ENCODE measurements at places on chromosomes 16 and 17.

GRCh38 chr16:69378036-69378435 is 7.8 kb downstream of the TERF2 start:
- no peak for DNase-seq

DNA sequence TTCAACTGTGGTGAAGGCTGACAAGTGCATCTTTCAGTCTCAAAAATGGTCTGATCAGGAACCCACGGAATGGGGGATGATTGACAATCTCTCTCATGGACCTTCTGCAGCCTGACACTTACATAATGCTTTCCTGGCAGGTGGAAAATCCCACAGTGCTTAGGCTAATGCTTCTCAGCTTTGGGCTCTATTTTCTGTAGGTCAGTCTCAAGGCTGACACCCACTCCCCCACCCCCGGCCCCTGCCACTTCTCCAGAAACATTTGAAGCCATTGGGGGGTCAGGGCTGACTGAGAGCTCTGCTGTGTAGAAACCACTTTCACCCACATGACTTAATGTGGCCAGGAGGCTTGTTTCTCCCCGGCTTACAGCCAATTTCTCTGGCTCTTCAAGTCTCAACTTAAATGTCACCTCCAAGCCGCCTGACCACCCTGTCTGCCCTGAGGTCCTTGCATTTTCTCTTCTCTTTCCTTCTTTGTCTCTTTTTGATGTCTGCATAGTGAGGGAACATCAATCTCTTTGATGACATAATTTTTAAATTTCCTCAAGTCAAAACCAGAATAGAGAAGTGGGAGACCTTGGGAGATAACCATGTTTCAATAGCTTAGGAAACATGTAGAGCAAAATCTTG is 16.7 kb upstream of the IRF8 start:
- DNase-seq = no peak

DNA sequence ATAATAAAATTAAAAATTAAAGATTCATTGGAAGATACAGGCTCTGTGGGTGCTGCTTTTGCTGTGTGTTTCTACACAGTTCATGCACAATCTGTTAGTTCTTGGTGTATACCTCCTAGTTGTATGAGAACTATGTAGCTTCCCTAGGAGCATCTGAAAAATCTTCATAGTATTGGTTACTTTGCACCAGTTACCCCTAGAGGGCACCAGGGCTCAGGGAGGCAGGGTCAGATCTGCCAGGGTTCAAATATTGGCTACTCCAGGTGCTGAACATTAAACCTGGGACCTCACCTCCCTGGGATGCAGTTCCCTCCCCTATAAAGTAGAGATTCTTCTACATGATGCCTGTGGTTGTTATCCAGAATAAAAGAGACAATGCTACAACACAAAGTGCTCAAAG is 583.0 kb upstream of the CDH11 start:
- DNase-seq = no peak

GRCh38 chr17:43736389-43736788 is 22.2 kb downstream of the SOST start:
- no peak for DNase-seq

DNA sequence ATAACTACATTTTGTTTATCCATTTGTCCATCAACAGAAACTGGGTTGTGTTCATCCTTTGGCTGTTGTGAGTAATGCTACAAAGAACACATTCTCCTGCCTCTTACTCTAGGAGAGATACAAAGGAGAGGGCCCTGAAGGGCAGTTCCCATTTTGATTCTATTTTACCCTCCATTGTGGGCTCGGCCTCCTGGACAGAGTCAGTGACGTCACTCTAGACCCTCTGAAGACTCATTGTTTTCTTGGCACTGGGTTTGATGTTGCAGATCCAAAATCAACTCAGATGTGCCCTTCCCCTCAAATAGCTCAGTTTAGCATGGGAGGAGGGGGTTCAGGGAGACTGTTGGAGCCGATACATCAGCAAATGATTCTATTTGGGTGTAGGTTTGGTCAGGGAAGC is 280.9 kb downstream of the UTP18 start:
- DNase-seq = no peak

DNA sequence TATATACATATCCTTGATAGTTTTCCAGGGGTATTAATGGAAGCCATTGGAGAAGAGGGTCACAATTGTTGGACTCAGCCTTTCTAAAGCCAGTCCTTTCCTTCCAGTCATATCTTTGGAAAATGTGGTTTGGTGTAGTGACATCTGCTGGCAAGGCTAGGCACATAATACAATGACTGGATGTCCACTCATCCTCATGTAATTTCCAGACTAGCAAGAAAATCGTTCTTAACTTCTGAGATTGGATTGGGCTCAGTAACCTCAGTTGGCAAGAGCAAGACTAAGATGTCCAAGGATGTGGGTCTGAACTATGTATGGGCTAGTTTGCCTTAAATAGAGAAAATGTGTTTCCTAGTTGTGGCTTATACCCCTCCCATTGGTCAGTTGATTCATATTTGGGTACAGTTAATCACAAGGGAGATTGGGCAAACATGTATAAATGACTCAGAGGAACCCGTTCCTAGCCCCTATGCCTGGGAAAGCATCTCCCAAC is 8.7 kb upstream of the KAT7 start:
- no peak for DNase-seq

DNA sequence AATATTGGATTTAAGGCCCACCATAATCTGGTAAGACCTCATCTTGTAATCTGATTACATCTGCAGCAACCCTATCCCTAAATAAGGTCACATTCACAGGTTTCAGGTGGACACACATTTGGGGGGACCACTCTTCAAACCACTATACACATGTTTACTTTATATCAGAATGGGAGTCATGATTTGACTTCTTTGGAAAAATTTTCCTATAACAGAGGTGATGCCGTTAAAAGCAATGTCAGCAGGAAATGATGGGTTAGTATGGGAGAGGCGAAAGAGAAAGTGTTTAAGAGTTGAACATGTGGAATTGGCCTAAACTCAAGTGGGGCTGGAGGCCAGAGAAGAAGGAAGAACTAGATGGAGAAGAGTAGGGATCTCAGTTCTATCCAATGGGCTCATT is 281.7 kb upstream of the ERCC4 start:
- DNase-seq = no peak

GRCh38 chr17:28879886-28880571 is 17.5 kb downstream of the FLOT2 start:
- no peak for DNase-seq

GRCh38 chr17:80474231-80474960 is 2.0 kb downstream of the NPTX1 start:
- DNase-seq = no peak

GRCh38 chr17:75011401-75012095 is 922 bp upstream of the MRPL58 start:
- DNase-seq = no peak

DNA sequence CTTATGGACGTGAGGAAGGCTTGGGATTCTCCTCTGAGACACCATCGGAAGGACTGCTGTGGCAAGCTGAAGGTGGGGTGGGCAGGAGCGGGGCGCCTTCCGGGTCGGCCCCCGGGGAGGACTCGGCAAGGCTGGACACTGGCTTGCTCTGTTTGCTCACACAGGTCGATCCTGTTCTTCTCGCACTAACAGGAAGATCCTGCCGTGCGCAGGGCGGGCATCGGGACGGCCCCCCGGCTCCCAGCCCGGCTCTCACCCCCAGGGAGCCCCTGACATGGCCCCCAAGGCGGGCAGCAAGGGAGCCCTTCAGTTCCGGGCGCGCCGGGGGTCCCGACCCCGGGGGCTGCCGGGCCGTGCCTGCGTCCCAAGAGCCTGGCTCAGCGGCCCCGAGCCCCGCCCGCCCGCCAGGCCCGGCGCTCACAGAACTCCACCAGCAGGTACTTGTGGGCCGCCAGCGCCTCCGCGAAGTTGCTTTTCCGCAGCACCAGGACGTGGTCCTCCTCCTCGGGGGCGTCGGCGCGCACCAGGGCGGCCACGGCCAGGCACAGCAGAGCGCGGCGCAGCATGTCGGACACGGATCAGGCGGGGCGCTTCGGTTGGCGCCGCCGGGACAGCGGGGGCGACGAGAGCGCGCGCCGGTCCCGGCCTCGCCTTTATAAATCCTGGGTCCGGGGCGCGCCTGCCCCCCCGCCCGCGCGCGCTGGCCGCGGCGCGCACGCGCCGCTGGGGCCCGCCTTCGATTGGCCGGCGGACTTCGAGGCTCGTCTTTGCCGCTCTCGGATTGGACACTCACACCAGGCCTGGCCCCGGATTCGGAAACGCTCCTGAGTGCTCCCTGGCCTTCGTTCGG is at the start of gene P4HB:
Gene P4HB (minus strand): TSS at position 630 of the 850 bp plus-strand sequence. CDS start 64 bp downstream, at position 566.
- DNase-seq = no peak

DNA sequence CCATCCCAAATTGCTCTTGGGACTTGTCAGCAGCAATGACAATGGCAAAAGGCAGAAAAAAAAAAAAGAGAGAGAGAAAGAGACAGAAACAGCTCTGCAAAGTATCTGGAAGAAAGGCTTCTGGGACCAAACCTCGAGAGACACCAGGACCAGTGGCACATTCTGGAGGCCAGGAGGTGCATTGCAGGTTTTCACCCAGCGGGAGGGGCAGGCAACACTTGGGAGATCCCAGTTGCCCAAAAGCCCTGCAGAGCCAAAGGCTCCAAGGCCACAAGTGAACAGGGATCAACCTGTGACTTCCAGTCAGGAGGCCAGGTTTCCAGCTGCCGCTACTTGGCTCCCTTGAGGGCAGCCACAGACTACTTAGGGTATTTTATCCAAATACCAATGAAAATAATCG is 110.8 kb upstream of the CDH5 start:
- DNase-seq = no peak

DNA sequence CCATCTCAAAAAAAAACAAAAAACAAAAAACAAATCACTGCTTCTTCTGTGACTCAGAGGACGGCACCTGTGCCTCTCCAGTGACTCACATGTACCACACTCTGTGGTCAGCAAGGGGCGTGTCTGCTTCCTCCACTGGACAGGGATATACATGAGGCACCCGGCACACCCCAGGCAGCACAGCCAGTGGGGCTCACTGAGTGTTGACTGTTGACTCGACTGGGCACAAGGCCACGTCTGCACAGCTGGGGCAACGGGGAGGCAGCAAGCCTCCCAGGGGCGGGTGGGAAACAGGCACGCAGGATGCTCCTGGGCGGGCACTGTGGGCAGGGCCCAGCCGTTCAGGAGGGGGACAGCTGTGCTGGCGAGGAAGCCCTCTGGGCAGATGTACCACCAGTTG is 64.1 kb downstream of the TIMM22 start:
- DNase-seq = no peak

- DNase-seq = no peak
These were observed 217.8 kb downstream of the ZFHX3 start for GRCh38 chr16:72829846-72830775.

GRCh38 chr17:81684442-81684911 is 666 bp downstream of the HGS start:
- no peak for DNase-seq

GRCh38 chr16:89178453-89179147 is 7.1 kb downstream of the CDH15 start:
- no peak for DNase-seq

- no peak for DNase-seq
These were observed 22.8 kb downstream of the ITGB3 start for GRCh38 chr17:47276444-47276843.

DNA sequence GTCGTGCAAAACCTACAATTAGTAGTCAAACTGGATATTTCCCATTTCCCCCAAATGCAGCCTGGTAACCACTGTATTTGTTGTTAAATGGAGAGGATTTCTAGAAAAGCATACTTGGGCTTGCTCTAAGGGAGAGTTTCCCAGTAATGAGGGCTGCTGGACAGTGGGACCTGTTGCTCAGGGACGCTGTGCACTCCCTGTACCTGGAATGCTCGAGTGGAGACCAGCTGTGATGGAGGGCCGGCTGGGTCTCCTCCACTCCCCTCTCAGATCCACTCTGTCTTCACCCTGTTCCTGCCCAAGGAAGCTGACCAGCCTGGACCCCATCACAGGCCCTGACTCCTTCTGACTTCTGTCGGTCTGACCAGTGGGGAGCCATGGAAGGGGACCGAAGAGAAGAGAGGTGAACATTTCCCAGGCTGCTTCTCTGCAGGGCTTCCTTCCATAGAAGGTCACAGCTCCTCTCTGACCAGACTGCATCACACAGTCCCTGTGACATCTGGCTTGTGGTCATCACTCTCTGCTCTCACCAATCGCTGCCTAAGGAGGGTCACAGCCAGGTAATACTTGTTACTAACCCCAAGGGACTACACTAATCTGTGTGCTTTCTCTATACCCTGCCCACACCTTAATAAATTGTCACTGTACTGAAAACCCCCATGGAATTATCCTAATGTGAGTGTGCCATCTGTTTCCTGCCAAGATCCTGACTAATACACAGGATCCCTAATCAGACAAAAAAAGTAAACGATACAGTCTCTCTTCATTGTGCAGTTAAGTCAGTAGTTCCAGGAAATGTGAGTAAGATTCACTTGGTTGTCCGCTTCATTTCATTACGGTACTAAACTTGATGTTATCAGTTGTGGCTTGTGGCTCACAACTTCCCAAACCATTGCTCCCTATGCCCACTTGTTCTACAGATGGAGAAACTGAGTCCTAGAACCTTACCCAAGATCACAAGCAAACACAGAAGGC is 102.4 kb downstream of the CCT6B start:
- DNase-seq = no peak

DNA sequence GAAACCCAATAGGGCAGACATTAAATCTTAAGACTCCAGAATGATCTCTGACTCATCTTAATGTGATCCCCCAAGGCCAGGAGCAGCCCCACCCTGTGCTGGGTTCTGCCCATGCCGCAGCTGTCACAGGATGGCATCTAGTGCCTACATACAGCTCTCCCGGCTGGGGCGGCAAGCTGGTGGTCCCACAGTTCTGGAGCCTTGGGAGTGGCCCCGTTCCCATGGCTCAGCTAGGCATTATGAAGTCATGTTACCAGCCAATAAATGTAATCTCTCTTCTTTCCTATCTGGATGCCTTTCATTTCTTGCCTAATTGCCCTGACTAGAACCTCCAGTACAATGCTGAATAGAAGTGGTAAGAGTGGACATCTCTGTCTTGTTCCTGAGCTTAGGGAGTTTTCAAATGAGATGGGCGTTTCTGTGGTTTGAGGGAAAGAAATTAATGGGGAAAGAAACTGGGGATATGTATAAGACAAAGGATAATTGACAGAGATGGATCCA is 95.7 kb upstream of the DNAH17 start:
- DNase-seq = no peak

GRCh38 chr16:23562505-23562904 is 5.0 kb downstream of the UBFD1 start:
- no peak for DNase-seq

DNA sequence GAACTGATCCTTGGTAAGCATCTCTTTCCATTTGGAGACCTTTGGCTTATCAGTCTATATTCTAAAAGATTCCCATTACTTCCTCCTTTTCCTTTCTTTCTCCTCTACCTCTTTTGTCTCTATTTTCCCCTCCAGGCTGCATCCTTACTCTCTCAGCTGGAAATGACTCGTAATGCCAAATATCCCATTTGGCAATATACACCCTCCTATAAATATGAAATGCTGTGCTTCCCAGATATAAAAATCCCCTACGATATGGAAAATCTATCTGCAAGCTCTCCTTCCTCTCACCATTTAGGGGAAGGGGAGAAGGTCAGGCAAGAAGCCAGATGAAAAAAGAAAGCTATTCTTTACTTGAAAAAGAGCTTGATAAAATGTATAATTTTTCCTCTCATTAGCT is 39.9 kb downstream of the XPO6 start:
- no peak for DNase-seq

Measured in activated CD4-positive, alpha-beta T cell treated with anti-CD3 and anti-CD28 coated beads for 1 hour (primary cell).